ENCODE measurements at places on chromosomes 1 and 21. TPM values are rescaled to one million over a fixed set of nuclear protein-coding genes. Genes with fewer than 3 reads are reported as not detected.

DNA sequence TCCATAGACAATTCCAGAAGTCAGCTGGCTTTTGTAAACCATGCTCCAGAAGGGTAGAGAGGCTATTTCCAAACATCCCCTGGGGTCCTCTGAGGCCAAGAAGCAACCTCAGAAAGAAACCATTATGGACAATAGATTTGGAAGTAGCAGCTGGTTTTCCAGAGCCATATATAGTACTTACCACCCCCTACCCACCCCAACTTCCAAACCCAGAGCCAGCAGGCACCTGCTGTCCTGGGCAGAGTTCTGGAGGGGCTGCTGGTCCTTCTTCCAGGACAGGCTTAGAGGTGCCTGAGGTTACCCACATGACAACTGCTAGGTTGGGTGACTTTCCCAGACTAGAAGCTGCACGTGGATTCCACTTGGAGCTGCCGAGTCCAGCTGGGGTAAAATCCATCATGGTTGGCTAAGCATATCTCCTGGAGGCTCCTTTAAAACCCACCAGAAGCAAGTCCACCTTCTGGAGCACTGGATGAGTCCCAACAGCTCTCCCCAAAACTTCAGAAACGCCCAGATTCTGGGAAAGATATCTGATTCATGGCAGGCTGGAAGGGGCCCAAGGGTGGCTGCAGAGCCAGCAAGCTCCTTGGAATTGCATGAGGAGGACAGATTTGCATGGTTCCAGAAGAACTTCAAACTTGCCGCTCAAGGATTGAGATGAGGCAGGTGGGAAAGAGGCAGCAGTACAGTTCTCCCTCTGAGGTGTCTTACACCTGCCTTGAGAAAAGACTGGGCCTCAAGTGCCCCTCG lies 5.8 kb downstream of the MYCL start:
- no peak for DNase-seq

Gene TESK2
- 22.7 TPM for polyA plus RNA-seq

Gene ESPN
- polyA plus RNA-seq, result 270 TPM

Gene C8A
- polyA plus RNA-seq, result not detected

GRCh38 chr1:47424336-47424982 lies 8.4 kb downstream of the FOXE3 start:
- no peak for DNase-seq

Measured in testis (tissue), 5 donors.